NCI-H2081 treated with DMSO at 0.1 percent for 48 hours (cell line): ENCODE measurements at places on chromosomes 5 and 9.

DNA sequence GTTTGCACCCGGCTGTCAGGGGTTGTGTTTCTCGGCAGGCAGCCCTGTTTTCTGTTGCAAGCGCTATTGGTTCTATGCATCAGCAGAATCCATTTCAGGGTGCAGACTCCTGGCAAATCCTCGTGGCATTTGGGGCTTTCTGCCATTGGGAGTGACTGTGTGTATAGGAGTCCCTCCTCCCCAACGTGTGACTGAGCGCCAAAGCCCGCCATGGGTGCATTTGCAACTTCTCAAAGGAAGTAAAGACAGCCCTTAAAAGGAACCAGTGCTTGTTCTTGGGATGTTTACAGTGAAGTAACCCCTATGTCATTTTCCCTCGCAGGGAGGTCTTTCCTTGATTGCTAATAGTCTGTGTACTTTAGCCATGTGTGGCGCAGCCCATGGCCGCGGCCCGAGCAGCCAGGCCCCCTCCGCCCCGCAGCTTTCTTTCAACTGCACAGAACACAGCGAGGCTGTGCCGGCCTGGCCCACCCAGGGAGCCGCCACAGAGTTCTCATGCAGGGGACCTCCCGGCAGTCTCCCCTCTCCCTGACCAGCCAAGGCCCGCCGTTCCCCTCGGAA lies 175.6 kb downstream of the HSD17B3 start:
- no peak for DNase-seq

GRCh38 chr5:115132465-115132864 lies 37.2 kb downstream of the TRIM36 start:
- DNase-seq = no peak

- DNase-seq = peak; percentile 14
Measured at GRCh38 chr9:15570769-15571168, 17.9 kb downstream of the CCDC171 start.

DNA sequence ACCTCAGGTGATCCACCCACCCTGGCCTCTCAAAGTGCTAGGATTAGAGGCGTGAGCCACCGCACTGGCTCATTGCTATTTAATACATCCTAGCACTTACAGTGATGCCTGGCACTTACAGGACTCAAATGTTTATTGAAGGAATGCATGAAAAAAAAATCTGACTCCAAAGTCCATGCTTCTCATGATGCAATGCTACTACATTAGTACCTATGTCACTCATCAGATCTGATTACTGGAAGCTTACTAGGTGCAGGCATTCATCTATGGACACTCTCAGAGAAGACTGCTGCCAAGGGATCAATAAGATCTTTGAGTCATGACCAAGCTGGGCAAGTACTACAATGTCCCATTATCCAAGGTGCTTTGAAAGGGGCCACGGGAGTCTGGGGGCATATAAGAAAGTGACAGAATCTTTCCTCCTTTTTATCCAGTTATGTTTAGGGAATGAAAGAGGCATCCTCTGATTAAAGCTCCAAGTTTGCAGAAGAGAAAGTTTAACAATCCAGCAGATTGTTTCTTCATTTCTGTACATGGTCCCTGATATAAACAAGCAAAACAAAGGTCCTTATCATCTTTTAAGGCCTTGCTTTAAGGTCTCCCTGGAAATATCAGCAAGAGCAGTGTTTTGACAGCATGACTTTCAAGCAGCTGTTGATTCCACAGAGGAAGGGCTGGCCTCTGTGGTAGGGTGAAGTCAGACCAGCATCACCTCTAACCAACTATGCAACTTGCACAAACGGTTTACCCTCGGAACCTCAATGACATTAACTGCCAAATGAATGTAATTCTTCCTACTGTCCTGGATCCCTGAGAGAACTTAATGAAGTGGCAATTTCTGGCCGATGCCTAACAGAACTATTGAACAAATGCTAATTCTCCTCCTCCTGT lies 35.9 kb downstream of the ARPC5L start:
- DNase-seq = no peak

GRCh38 chr5:81428861-81429260 lies 34.9 kb upstream of the ACOT12 start:
- DNase-seq = no peak

DNA sequence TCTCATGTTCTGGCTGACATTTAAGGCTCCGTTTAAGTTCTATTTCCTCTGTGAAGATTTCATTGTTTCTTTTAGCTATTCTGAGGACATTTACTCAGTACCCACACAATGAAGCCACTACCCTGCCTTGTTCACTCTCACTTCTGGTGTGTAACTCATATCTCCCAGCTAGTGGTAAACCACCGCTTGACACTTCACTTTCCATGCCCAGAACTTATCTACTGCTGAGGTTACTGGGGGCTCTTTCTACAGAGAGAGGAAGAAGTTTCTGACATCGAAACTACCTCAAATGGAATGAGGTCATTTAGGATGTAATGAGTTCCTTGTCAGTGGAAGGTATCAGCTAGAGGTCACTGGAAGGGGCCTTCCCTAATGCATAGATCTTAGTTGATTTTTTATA lies 501.5 kb downstream of the DMAC1 start:
- no peak for DNase-seq

DNA sequence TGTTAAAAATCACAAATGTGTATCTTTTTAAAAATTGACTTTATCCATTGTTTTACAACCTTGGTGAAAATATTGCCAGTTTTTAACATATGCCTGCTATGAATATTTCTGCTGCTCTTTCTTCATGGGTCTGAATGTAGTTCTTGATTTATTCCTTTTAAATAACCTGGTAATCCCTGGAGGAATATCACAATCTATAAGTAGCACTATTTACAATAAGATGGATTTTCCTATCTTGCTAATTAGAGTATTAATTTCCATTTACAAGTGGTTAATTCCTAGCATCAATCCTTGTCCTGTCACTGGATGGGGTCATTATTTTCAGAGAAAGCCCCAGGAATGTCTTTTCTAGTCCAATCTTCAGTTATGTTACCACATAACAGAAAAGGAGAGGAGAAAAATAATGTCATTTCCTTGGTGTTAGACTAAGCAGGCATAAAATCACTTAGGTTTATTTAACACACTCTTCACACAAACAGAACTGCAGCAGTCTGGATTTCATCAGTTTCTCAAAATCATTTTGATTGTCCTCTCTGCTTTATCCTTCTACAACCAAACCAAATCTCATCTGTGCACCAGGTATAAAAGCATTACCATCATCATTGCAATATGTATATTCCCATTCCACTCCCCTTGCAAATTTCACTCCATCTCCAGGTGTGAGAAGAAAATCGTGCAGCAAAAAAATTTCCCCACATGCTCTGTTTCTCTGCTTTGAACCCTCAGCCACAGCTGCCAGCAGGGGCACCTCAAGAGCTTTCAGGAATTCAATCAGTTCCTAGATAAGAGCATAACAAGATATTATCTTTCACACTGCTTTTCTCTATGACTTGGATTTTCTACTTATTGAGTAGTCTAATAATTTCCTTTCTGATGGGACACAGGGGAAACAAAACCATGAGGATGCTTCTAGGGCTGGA lies 204.1 kb downstream of the SEC61B start:
- DNase-seq = no peak

DNA sequence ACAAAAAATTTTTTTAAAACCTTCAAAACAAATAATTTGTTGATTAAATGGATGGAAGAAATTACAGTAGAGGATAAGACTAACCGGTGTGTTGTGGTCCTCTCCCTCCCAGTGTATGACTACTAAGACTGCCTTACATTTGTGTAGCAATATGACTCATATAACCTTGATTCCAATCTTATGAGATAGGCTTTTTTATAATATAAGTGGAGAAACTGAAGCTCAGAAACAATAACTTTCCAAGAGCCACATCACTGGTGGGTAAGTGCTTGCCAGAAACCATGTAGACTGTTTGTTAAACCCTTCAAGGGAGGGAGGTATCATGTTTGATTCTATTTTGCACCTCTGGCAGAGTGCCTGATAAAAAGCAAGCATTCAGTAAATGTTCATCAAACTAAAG lies 47.5 kb downstream of the NLN start:
- no peak for DNase-seq

DNA sequence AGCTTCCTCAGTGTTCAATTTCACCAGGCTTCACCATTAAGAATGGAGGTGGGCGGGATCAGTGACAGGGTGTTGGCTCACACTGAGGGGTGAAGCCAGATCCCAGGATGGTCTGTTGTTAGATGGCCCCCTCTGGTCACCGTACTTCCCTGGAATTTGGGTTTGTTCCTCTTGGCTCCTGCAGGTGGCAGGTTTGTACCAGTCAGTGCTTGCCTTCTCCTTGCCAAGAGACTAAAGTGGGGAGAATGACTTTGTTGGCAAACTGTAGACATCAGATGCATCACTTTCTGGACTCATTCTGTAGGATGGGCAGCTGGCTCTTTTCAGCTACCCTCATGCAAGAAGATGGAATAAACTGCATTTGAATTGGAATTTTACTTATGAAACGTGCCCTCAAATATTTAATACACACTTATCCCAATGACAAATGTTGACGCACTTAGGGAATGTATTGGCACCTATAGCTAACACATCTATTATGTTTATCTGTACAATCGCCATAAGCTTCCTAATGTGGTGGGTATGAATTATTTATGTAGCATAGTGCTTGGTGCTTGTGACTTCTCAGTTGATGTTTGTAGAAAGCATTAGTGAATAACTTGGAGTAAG lies 31.4 kb upstream of the ANKRD55 start:
- no peak for DNase-seq

DNA sequence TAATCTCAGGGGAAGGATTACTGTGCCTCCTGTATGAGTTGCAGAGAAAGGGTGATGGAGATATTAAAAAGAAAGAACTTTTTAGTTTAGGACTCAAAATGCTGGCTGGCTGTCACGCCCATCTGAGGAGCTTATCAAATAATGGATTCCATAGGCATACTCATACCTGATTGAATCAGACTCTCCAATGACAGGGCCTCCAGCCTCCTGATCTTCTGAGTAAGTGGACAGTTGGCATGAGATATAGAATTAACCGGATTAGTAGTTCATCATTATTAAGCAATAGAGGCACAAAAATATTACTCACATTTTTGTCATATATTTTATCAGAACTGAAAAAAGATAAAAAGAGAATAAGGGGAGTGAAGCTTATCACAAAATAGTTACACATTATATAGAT lies 157.0 kb upstream of the RASA1 start:
- no peak for DNase-seq

- no peak for DNase-seq
Measured at GRCh38 chr9:110880189-110880588, 158.1 kb downstream of the LPAR1 start.

- no peak for DNase-seq
Measured at GRCh38 chr9:135212961-135213360, 125.5 kb downstream of the OLFM1 start.

- no peak for DNase-seq
Measured at GRCh38 chr5:159241946-159242552, 21.0 kb upstream of the UBLCP1 start.

GRCh38 chr9:127505396-127506116 lies 54.2 kb downstream of the LRSAM1 start:
- no peak for DNase-seq

DNA sequence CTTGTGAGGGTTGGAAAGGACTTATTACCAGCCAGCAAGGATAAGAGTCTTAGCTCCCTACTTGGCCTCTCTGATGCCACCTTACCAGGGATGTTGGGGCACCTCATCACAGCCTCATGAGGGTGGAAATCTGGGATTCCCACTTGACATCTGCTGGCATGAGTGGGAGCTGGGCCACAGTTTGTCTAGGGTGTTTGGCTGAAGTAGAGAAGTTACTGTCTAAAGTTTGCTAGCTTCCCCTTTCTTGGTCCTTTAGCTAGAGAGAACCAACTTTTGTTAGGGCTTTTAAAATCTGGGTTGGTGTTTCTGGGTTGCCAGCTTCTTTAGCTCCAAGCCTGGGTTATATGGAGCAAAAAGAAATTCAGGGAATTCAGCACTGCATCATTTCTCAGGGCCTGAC lies 57.5 kb upstream of the GNA14 start:
- DNase-seq = no peak

GRCh38 chr9:134267305-134267880 lies 58.9 kb upstream of the RXRA start:
- DNase-seq = no peak

DNA sequence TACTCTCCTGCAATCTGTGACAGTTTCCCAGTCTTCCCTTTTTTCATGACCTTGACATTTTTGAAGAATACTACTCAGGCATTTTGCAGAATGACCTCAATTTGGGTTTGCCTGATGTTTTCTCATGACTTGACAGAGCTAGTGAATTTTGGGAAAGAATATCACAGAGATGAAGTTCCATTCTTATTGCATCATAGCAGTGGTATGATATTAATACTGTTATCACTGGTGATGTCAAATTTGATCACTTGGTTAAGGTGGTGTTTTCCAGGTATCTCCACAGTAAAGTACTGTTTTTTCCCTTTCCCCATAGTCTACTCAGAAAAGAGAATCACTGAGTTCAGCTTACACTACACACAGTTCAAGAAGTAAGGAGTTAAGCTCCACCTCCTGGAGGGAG lies 56.2 kb upstream of the XPA start:
- DNase-seq = no peak

DNA sequence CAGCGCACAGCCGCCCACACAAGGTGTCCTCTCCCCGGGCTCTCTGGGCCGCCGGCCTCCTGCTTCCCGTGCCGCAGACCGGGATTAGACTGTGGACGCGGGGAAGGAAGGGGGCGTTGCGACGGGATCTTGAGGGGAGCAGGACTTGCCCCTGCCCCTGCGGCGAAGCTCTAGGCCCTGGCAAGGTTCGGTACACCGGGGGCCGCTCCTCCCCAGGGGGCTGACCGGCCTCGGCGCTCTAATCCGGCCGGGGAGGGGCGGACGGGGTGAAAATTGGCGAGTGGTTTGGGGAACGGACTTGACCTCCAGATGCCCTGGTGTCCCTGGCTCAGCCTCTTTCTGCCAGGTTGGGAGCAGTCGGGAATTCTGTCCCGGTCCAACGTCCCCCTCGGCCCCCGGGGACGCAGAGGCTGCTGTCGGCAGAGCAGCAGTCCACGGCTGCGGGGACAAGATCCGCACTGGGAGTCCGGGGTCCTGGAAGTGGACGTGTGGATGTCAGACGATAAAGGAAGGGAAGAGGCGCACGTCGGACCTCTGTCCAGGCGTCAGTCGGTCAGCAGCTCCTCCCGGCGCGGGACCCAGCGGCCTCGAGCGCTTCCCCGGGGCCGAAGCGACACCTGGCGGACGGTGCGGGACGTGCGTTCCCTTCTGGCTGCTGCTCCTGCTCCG lies 1.9 kb upstream of the CNTFR start:
- DNase-seq = no peak

DNA sequence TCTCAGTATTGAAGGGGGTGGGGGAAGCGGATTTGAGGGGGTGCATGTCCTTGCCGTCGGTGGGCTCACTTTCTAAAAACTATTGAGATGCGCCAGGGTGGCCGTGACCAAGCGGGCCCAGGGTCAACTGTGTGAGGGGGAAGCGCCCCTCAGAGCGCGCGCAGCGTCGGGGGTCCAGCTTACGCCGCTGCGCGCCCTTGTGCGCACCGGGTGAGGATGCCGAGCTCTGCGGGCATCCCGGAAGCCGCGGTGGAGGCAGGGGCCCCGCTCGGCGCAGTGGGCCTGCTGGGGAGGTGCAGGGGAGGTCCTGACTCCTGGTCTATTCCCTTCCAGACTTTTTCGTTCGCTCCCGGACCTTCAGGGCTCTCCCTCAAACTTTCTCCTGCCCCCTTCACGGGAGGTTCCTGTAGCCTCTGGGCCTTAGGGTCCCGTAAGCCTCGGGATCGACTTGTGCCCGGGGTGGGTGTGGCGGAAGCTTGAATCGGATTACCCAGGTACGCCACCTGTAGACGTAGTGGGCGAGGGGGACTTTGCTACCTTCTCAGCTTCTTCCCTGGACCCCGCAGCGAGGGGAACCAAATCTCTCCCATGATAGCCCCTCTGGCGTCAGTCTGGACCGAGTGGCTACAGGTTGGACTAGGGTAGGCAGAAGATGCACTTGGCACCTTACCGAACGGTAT lies 2.5 kb upstream of the PRDM6 start:
- no peak for DNase-seq
